ENCODE measurements at places on chromosomes 3 and 15. TPM values are rescaled to one million over a fixed set of nuclear protein-coding genes. Genes with fewer than 3 reads are reported as not detected.

Gene SMCO1
- not detected for total RNA-seq

Gene PLA2G4E
- total RNA-seq: not detected

Gene GYG1
- 40.8 TPM for total RNA-seq

Gene IL5RA
- not detected for total RNA-seq

Gene PLD1
- 65.4 TPM for total RNA-seq

Data from vein endothelial cell (primary cell).